ENCODE measurements at places on chromosomes 16 and 17.

DNA sequence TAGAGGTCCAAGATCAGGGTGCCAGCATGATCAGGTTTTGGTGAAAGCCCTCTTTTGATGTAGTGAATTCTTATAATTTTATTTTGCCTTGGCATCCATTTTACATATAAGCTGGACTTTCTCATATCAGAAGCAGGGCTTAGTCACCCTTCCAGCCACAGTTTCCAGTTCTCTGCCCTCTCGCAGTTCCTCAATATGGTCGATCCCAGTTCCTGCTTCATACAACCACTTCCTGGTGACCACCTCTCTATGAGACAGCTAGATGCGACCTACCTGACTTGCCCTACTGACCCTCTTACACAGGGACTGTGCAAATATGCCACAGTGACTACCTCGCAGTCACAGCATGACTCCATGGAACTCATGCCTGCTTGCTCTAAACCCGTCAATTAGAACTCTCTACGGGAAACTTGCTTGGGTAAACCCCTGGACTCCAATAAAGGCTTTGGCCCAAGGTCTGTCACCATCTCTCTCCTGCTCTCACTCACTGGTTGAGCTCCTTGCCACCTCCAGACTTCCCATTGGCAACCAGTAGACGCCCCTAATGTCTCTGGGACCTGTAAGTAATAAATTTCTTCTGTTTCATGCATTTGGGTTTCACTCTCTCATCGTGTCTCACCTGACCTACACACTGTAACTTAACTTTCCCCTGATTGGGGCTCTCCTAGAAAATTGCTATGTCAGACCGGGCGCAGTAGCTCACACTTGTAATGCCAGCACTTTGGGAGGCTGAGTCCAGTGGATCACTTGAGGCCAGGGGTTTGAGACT, 21.4 kb downstream of the CD300LG start:
- no peak for DNase-seq

- no peak for DNase-seq
Observed at GRCh38 chr17:13638855-13639458, 37.2 kb upstream of the HS3ST3A1 start.

DNA sequence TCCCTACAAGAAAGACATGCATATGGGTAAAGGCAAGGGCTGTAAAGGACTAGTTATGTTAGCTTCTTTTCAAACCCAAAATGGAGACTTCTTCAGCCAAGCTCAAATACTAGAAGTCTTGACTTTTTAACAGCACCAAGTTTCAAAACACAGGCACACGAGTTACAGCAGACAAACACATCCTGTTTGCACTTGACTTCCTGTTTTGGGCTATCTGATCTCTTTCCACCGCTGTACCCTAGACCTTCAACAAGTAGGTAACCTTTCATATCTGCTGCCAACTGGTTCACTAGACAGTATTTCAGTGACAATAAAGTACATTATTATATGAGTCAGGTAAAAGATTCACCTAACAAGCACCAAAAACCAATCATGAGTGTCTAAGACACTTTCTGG, 12.3 kb downstream of the RFFL start:
- no peak for DNase-seq

DNA sequence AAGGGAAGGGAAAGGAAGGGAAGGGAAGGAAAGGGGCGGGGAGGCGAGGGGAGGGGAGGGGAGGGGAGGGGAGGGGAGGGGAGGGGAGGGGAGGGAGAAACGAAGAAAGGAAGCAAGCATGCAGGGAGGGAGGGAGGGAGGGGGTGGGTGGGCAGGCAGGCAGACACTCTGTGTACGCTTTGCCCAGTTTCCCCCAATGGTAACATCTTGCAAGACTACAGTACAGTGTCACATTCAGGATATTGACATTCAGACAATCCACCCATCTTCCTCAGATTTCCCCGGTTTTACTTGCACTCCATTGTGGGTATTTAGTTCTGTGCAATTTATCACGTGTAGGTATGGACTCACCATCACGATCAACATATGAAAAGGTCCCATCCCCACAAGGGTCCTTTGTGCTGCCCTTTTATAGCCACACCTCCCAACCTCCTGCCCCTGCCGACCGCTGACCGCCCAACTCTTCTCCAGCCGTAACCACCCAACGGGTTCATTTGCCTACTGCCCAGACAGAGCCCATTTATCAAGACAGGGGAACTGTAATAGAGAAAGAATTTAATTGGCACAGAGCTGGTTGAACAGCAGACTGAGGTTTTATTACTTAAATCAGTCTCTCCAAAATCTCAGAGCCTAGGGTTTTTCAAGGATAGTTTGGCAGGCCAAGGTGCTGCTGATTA, 91.4 kb upstream of the FA2H start:
- no peak for DNase-seq

GRCh38 chr16:88599092-88599733, 29.0 kb downstream of the ZC3H18 start:
- DNase-seq = no peak

- no peak for DNase-seq
Observed at GRCh38 chr16:67919622-67920221, 11.9 kb downstream of the CTRL start.

DNA sequence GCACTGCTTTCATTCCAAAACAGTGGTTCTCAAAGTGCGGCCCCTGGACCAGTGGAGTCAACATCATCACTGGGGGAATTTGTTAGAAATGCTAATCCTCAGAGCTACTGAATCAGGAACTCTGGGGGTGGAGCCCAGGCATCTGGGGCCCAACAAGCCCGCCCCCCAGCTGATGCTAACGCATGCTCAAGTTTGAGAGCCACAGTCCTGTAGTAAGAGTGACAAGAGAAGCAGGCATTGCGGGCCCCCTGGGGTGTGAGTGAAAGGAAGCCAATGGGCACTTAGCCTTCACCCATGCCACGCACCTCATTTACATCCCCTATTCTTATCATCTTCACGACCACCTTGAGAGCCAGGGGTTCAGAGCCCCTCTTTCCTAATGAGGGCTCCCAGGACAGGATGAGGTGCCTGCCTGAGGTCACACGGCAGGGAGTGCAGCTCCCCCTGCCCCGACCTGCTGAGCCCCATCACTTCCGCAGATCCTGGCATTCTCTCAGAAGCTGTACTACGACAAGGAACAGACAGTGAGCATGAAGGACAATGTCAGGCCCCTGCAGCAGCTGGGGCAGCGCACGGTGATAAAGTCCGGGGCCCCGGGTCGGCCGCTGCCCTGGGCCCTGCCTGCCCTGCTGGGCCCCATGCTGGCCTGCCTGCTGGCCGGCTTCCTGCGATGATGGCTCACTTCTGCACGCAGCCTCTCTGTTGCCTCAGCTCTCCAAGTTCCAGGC, 9.1 kb downstream of the CA4 start:
- DNase-seq = no peak

- no peak for DNase-seq
Observed at GRCh38 chr16:83966153-83966696, 1.8 kb upstream of the NECAB2 start.

GRCh38 chr16:11437069-11437468, 91.8 kb downstream of the RMI2 start:
- DNase-seq = no peak

DNA sequence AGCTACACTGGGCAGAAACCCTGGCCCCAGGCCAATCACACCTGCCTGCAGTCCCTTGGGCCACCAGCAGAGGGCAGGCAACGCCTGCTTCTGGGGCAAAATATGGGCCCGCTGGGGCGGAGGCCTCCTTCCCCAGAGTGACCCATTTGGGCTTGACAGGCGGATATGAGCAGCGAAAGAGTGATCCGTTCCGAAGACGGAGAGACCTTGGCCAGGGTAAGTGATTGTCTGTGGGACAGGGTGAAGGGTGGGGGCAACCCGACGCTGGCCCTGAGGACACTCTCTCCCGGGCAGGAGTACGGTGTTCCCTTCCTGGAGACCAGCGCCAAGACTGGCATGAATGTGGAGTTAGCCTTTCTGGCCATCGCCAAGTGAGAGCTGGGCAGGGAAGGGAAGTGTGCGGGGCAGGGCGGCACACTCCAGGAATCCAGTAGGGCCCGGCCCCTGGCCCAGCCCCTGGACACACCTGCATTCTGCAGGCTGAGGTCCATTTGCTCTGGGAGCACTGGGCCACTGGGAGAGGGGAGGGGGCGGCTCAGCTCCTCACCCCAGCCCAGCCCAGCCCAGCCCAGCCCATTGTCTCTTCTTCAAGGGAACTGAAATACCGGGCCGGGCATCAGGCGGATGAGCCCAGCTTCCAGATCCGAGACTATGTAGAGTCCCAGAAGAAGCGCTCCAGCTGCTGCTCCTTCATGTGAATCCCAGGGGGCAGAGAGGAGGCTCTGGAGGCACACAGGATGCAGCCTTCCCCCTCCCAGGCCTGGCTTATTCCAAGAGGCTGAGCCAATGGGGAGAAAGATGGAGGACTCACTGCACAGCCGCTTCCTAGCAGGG, 3.5 kb upstream of the NHERF1 start:
- DNase-seq = no peak

DNA sequence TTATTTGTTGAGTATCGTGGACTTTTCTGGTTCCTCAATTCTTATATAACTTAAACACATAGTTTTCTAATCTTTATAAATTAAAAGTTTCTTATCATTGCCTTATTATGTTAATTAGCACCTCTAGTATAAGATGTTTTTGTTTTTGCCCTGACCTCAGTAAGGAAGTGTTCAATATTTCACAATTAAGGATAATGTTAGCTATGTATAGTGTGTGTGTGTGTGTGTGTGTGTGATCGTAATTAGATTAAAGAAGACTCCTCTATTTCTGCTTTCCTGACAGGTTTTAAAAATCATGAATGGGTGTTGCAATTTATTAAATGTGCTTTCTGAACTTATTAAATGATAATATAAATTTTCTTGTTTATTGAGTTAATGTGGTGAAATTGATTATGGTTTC, 12.0 kb downstream of the IL21R start:
- no peak for DNase-seq

DNA sequence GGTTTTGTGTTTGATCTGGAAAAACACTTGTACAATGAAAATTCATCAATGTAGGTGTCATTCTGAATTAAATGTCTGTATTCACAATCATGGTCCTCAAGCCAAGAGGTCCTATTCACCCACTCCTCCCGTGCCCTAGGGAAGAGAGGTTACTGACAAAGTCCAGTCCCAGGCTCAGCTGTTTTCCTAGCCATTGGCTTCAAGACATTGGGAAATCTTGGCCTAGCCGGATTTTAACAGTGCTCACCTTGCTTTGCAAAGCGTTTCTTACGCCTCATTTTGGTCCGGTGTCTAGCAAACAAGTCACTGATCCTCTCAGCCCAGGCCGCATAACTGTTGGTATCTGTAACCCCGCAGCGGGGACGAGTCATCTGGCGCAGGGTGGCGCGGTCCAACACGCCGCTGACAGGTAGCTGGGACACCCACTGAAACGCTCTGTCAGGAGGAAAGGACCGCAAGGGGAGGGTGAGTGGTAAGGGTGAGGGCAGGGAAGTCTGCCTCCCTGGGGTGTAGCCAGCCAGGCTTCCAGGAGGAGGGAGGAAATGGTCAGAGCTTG, 16.7 kb downstream of the MMP28 start:
- no peak for DNase-seq

DNA sequence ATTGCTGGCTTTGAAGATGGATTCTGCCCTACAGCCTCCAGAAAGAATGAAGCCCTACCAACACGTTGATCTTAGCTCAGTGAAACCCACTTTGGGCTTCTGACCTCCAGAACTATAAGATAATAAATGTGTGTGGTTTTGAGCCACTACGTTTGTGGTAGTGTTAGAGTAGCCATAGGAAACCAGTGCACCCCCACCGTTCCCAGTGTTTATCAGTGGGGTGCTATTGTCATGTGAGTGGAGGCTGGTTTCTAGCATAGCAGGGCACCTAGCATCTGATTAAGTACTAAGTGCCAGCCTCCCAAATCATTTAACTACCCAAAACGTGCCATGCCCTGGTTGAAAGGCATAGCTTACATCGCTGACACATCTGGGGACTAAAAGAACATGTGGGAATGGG, 423.9 kb downstream of the UTP18 start:
- DNase-seq = no peak

- no peak for DNase-seq
Observed at GRCh38 chr16:84312783-84313382, 18.2 kb downstream of the WFDC1 start.

- DNase-seq = no peak
Observed at GRCh38 chr16:20388854-20389253, 15.7 kb downstream of the PDILT start.

DNA sequence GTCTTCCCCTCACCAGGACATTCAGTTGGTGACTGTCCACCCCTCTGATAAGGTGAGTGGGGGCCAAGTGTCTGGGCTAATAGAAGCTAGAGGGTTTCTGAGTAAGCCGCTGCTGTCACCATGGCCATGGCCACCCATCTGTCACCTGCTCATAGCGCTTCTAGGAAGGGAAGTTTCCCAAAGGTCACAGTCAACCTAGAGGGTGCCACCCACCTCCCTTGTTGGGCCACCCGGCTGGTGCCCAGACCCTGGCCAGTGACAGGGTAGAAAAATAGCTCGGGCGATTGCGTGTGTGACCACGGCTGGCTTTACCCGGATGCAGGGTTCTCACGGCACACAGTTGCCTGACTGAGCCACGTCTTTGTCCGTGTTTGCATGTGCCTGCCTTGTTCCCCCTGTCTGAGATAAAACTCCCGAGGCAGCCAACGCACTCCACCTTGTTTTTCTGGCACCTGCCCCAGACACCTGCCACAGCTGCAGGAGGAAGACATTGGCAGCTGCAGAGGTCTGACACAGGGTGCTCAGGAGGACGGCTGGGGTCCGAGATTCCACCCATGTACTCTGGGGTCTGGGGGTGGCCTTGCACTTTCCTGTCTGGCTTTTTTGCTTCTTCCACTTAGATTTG, 809 bp downstream of the PIRT start:
- no peak for DNase-seq

DNA sequence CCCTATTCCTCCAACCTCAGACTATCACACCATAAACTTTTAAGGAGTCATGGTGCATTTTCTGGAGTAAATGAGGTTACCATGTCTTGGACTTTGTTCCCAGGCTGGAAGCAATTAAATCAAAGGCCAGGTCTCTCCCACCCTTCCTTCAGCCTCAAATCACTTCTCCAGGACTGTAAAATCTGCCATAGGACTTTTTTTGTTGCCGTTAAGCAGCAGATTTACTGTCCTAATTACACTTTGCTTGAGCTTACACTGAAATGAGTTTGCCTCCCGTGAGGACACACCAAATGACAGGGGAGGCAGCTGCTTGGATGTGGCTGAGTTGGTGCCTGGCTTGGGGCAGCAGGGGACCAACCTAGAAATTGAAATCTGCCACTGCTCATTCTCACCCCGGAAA, 14.7 kb downstream of the DCAKD start:
- DNase-seq = no peak

- no peak for DNase-seq
Observed at GRCh38 chr16:79217375-79218011, 383.0 kb downstream of the MAF start.

DNA sequence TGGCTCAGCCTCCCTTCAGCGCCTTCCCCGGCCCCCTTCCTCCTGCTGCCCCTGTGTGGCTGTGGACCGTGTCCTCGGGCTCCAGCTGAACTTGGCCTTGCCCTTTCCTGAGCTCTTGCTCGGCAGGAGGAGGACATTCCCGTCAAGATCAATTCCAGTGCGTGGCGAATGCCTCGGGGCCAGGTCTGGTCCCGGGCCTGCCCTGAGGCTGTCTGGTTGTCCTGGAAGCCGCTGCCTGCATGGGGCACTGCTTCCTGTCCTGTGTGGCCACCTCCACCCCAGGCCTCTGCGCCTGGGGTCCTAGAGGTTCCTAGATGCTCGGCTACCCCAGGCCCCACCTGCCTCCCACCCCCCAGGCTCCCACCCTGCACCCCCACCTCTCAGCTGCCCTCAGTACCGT, 12.8 kb downstream of the BAHCC1 start:
- no peak for DNase-seq

Measured in SK-N-MC (cell line).